Stimulated activated CD8-positive, alpha-beta memory T cell treated with anti-CD3 and anti-CD28 coated beads, Interleukin-12 subunit alpha, Interleukin-12 subunit beta, amount 100 ng/mL, for 4 hours (primary cell): ENCODE measurements at places on chromosomes 1 and 21.
A peak's percentile ranks its signal among the peaks of the same experiment; 100 is the strongest.

DNA sequence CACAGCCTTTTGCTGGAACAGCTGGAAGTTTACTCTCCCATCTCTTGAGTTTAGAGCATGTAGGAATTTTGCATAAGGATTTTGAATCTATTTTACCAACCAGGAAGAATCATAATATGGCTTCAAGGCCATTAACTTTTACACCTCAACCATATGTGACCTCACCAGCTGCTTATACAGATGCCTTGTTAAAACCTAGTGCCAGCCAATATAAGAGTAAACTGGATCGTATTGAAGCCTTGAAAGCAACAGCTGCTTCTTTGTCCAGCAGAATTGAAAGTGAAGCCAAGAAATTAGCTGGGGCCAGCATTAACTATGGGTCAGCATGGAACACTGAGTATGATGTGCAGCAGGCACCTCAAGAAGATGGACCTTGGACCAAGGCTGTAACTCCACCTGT lies 65.4 kb downstream of the CEP350 start:
- no peak for DNase-seq

- DNase-seq = peak; percentile 36
Measured at GRCh38 chr1:248853663-248854375, 5.1 kb downstream of the ZNF692 start.

- no peak for DNase-seq
Measured at GRCh38 chr21:36145259-36145658, 10.4 kb downstream of the CBR3 start.

DNA sequence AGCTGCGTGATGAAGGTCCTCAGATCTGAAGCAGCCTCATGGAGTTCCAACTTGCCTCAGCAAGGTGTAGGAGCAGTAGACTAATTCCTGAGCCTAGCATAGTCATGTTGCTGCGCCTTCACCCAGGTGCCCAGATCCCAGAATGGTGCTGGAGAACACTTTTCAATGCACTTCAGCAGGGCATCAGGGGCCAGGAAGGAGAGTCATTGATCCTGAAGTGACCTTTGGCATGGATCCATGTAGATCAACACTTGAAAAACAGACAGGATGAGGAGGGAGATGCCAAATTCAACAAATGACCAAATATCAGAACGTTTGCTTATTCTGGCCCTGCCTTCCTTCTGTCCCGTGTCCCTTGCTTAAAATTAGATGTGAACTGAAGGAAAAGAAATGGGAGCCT lies 91.9 kb downstream of the LEPR start:
- DNase-seq = no peak
